ENCODE measurements at places on chromosomes 6 and 20. TPM values are rescaled to one million over a fixed set of nuclear protein-coding genes. Genes with fewer than 3 reads are reported as not detected.

- H3K36me3 ChIP-seq, result no peaks in the 10 kb centered on the region
- DNase-seq, result no peak
- no peaks in the 10 kb centered on the region for H3K27me3 ChIP-seq
- no peak overlapping the region for H3K4me3 ChIP-seq
Observed at GRCh38 chr6:11066505-11067347, 22.6 kb upstream of the ELOVL2 start.

DNA sequence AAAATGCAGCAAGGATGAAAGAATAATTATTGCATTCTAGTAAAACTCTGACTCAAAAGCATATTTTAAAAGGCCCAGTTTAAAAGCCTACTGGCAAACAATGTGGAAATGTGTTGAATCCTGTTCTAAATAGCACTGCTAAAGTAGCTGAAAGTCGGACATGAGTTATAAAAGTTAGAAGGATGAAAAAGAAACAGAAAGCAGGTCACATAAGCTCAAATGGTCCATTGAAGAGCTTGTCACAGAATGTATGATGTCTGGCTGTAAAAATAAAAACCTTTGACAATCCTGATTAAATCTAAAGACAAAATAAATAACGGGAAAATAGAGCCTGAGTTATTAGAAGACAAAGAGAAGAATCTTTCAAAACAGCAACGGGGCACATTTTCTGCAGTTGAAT is 218.6 kb upstream of the UFL1 start:
- DNase-seq, result no peak
- no peaks in the 10 kb centered on the region for H3K36me3 ChIP-seq
- no peaks in the 10 kb centered on the region for H3K4me1 ChIP-seq
- H3K27me3 ChIP-seq, result no peaks in the 10 kb centered on the region
- H3K27ac ChIP-seq, result no peak overlapping the region

The SRF gene
- 52.7 TPM for total RNA-seq

The FKBP5 gene
- total RNA-seq, result 40.4 TPM

All from H1 (cell line).